ENCODE measurements at places on chromosomes 12 and 14. TPM values are rescaled to one million over a fixed set of nuclear protein-coding genes. Genes with fewer than 3 reads are reported as not detected.
A peak's percentile ranks its signal among the peaks of the same experiment; 100 is the strongest.

DNA sequence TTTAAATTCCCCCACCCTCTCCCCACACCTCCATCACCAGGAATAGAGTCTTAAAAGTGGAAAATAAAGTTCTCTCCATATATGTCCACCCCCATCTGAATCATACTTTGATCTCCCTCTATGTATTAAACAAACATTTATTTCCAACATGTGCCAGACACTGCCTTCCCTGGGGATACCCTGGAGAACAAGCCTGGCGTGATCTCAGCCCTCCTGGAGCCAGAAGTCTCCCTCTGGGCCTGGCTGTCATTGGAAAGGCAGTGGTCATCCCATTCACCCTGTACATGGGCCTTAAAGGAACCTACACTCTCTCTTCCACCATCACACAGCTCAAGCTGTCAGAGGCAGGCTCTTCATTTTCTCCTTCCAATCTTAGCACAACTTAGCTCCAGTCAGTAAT, 143.6 kb downstream of the EMP1 start:
- DNase-seq, result no peak

DNA sequence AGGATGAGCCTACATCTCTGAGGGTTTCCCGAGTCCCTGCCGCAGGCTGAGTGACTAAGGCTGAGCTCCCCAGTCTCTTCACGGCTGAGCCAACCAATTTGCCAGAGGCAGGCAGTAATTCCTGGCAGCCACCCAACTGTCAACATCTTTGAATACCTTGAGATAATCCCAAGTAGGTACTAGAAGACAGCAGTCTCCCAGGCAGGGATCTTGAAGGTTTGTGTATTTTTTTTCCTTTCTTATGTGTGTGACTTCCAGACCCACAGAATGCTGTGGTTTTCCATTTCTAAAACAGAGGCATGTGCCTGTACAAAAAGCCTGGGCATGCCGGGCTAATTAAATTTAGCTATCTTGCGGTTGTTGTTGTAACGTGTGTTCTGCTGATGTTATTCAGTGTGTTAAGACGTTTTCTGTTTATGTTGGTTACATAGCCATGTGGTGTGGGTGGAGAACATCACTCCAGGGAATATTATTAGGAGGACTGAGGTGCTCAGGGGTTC, 155.5 kb downstream of the ANO2 start:
- DNase-seq, result no peak

- no peak for DNase-seq
These were observed 64.9 kb downstream of the SPRING1 start for GRCh38 chr12:116672842-116673516.

DNA sequence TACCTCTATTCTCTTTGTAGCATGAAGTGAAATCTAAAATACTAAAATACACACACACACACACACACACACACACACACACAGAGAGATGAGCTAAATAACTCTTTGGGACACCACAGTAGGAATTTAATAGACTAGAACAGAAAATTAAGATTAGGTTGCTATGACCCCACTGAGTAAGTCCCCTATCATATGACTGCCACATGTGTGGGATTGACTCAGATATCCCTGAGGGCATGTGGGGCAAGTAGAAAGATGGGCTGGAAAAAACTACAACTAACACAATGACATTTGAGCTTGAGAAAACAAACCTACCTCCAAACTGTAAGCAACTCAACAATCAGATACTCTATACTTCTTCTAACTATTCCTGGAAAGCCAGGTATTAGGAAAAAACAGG, 27.0 kb downstream of the SLC25A21 start:
- DNase-seq, result no peak

DNA sequence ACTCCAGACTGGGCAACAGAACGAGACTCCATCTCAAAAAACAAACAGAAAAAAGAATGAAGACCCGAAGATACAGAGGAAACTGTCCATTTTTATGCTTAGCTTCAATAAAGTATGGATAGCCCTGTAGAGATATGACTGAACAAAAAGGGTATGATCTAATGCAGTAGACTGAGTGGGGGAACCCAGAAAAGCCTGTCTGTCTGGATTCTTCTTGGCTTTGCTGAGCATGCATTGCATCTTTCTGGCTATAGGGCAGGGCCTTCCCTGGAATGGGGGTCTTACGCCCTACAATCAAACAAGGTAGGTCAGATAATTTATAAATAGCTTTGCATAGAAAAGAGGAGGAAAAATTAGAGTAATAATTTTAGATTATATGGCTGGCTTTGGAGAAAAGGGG, 10.1 kb downstream of the MIA2 start:
- no peak for DNase-seq

DNA sequence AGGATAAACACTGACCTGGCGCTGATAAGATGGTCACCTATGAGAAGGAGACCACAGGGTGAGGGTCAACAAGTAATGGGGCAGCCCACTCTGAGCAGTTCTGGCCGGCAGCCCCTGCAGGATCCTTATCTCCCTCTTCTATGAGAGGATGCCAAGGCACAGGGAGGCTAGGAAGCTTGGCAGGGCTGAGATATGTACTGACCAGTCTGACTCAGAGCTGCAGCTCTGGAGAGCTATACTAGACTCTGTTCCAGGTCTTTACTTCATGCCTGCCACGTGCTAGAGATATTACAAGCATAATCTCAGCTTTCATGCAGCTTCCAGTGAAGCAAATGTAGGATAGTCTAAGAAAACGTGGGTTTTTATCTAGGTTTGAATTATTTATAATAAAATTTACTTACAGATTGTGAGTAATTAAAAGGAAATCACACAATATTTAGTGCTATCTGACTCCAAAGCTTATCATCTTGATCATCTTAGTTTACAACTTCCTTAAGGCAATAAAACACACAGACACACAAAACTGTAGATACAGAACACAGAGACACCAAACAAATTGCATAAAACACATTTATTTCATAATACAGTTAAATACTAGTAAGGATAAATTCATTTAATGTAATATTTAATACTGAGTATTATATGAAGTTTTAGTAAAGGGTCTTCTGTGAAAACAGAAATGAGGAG, 32.3 kb downstream of the GIT2 start:
- DNase-seq, result peak; percentile 22

DNA sequence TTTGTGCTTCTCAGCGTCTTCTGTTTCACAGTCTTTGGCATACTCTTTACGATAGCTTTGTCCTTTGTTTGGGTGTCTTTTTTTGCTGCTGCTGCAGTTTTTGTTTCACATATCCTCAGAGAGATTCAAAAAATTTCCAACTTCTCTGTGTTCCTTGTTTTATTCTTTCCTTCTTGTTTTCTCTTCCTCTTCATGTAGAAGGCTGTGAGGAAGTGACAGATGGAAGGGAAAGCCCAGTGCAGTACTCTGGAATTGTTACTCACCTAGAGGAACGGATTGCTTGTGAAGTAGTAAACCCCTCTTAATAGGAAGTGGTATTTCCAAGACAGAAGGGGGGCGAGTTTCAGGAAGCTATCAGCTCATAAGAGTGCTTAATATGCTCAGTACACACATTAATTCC, 1.7 kb downstream of the CREBL2 start:
- DNase-seq, result no peak

GRCh38 chr14:94158239-94158883, 15.8 kb upstream of the PPP4R4 start:
- no peak for DNase-seq

- no peak for DNase-seq
These were observed 46.9 kb downstream of the DUSP6 start for GRCh38 chr12:89305373-89305772.

DNA sequence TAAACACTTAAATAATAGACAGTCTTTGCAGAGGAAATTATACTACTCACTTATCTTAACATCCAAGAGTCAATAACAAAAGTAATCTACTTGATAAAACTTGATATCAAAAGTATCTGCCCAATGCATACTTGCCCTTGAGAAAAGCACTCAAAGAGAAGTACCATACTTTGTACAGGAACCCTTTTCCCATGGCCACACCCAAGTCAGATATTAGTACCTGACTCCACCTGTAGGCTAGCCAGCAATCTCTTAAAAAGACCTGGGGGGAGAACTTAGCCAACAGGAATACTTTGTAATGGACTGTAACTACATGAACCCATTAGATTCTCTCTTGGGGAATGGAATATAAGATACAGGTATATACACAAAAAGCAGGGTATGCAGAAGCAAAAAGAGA, 99.6 kb upstream of the HECTD1 start:
- no peak for DNase-seq

- no peak for DNase-seq
These were observed 64.1 kb upstream of the OTX2 start for GRCh38 chr14:56874375-56874774.

- no peak for DNase-seq
These were observed 29.9 kb downstream of the TSPAN9 start for GRCh38 chr12:3107071-3107583.

GRCh38 chr12:98154850-98155249, 360.5 kb upstream of the TMPO start:
- no peak for DNase-seq

DNA sequence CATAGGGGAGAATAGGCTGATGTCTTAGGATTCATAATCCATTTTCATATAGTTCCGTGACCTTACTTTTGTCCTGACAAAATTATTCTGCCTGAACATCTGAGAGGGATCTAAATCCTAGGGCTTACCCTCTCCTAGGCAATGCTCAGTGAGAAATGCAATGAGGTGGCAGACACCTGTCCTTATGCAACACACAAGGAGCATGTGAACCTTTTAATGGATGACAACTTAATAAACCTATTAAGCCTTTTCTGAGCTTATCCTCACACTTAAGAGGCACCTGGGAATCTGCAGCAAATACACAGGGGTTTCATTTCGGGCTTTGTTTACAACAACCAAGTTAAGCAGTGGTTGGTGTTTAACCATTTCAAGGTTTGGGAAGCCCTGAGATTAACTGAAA, 24.6 kb downstream of the SINHCAF start:
- no peak for DNase-seq

DNA sequence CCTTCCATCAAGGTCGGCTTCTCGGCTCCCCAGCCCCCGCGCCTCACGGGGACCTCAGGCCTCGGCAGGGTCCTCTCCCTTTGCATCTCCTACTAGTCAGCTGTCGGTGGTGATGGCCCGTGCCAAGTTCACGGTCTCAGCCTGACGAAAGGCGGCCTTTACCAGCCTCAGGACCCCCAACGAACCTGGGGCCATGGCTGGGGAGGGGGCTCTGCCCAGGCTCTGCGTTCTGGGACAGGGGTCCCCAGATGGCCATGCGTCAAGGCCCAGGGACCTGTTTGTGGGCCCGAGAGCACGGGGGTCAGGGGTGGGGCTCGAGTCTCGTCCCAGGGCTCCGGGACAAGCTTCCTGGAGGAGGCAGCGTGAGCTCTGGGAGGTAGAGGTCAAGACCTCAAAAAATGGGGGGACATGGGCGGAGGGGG, 32.8 kb upstream of the DEGS2 start:
- no peak for DNase-seq

- DNase-seq, result no peak
These were observed 32.7 kb downstream of the VCPKMT start for GRCh38 chr14:50083467-50084337.

DNA sequence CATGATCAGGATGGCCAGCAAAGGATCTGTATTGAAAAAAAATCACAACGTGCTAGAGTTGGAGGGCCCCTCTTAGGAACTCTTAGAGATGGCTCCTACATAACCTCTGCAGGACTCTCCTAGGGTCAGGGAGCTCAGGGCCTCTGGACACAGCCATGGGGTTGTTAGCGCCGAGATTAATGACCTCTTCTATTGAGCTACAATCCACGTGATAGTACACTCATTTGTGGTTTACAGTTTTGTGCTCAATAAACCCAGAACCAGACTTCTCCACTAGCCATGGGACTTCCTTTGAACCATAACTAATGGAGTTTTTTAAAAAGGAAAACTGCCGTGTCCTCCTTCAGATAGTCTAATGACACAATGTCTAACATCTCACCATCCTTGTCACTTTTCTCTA, 29.6 kb upstream of the HDAC7 start:
- DNase-seq, result no peak

- no peak for DNase-seq
These were observed 136.5 kb upstream of the CRY1 start for GRCh38 chr12:107229827-107230226.

GRCh38 chr14:93533437-93533836, 102.7 kb downstream of the UNC79 start:
- DNase-seq, result no peak

- DNase-seq, result no peak
These were observed 4.3 kb downstream of the SLC16A7 start for GRCh38 chr12:59600171-59600570.

- DNase-seq, result no peak
These were observed 62.2 kb downstream of the PRMT8 start for GRCh38 chr12:3553221-3553620.

DNA sequence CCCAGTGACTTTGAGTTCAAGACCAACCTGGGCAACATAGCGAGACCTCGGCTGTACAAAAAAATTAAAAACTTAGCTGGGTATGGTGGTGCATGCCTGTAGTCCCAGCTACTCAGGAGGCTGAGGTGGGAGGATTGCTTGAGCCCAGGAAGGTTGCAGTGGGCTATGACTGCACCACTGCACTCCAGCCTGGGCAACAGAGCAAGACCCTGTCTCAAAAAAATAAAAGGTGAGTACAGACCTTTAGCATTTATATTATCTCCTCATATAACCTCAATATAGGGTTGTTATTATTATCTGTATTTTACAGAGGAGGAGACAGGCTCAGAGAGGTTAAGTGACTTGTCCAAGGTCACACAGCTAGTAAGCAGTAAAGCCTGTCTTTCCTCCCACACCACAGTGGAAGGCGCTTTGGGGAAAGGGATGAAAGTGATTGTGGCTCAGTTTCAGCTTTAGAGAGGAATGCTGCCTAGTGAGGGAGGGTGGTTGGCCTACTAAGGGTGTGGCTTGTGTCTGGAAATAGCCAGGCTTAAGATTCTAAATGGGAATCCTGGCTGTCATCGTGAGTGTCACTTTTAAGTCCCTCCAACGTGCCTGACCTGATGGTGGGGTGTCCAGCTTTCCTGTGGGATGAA, 7.2 kb downstream of the TPCN1 start:
- DNase-seq, result no peak

DNA sequence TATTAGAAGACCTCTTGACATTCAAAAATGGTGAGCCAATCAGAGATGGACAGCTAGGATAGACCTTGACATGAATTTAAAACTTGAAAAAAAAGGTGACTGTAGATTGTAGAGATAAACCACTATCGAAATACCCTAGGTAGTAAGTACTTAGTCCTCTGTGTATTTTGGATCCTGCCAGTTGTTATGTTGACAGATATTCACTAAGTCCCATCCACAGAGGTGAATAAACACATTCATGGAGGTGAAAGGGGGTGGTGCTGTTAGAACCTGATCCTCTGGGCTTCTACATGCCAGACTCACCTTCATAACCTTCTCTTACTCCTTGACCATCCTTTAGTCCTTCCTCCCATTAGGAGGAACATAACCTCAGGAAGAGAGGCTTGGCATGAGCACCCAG, 72.3 kb downstream of the OTX2 start:
- no peak for DNase-seq

- no peak for DNase-seq
These were observed 377.8 kb upstream of the TMEM132C start for GRCh38 chr12:127888943-127889719.

The RNASE3 gene
- 0.52 TPM for total RNA-seq

The LRIG3 gene
- 50.8 TPM for total RNA-seq

The ACOT4 gene
- 2.6 TPM for total RNA-seq

The PPP2R5E gene
- 41.9 TPM for total RNA-seq

The PGF gene
- 4.6 TPM for total RNA-seq

The DPF3 gene
- total RNA-seq, result 4.5 TPM

The PRR4 gene
- total RNA-seq, result 2.6 TPM

The SLC7A7 gene
- 72.7 TPM for total RNA-seq

All from mucosa of gallbladder (tissue), 1 donor.